ENCODE measurements at places on chromosomes 5 and 9. TPM values are rescaled to one million over a fixed set of nuclear protein-coding genes. Genes with fewer than 3 reads are reported as not detected.
A peak's percentile ranks its signal among the peaks of the same experiment; 100 is the strongest.

Gene PIP5K1B
- 19.3 TPM for total RNA-seq

Gene ARHGEF39
- 18.4 TPM for total RNA-seq

Gene IL5
- total RNA-seq = not detected

Gene DNAI1
- total RNA-seq = not detected

Gene MFAP3
- 34.1 TPM for total RNA-seq

Gene GPR150
- total RNA-seq = 0.18 TPM

Gene TAF11L5
- not detected for total RNA-seq

Gene TICAM2
- total RNA-seq = 4.6 TPM

Gene S1PR3
- 68.2 TPM for total RNA-seq

Gene ATOSB
- total RNA-seq = 20.4 TPM

Gene ZDHHC11
- 3.1 TPM for total RNA-seq

Gene PRELID2
- 5.1 TPM for total RNA-seq

Gene SLCO6A1
- not detected for total RNA-seq

Gene SLC2A8
- total RNA-seq = 121 TPM

DNA sequence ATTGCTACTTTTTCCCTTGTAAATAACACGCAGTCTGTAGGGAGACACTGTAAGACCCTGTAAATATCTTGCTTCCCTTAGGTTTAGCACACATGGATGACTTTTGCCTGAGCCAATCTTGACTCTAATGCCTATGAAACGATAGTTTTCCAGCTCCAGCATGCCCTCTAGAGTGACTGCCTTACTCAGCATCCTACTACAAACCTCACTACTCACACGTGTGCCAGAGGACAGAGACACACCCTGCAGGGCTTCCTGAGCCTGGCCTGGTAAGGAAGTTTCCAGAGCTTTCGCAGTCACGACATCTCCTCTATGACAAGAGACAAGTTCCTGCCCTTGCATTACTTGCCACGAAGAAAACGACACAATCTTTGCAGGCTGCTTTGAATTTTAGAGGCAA, 138.1 kb downstream of the ATPSCKMT start:
- no peaks in the 10 kb centered on the region for H3K27me3 ChIP-seq
- DNase-seq = no peak
- H3K27ac ChIP-seq = no peak overlapping the region
- no peak overlapping the region for H3K4me3 ChIP-seq

DNA sequence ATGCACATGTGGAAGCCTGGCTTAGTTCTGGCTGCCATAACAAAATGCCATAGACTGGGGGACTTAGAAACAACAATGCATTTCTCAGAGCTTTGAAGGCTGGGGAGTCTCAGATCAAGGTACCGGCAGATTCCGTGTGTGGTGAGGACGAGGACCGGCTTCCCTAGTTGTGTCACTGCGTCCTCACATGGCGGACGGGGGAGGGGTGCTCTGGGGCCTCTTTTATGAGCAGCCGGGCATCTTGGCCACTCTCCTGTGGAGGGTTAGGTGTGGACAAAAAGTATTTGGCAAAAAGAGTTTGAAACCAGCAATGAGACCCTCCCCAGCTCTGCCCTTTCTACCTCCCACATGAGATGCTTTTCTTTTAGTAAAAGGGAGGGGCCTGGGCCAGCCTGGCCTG, 118.5 kb upstream of the LPCAT1 start:
- peaks cover 20% of the 10 kb centered on the region for H3K27me3 ChIP-seq
- no peaks in the 10 kb centered on the region for H3K36me3 ChIP-seq
- no peak overlapping the region for H3K27ac ChIP-seq
- H3K4me3 ChIP-seq = no peak overlapping the region
- H3K4me1 ChIP-seq = no peaks in the 10 kb centered on the region
- DNase-seq = no peak

- no peak overlapping the region for H3K27ac ChIP-seq
- DNase-seq = no peak
- H3K36me3 ChIP-seq = no peaks in the 10 kb centered on the region
Observed at GRCh38 chr5:116472274-116472673, 102.3 kb downstream of the SEMA6A start.

GRCh38 chr9:27462434-27462833, 61.7 kb upstream of the IFNK start:
- no peaks in the 10 kb centered on the region for H3K36me3 ChIP-seq
- DNase-seq = no peak
- no peak overlapping the region for H3K4me3 ChIP-seq
- H3K27ac ChIP-seq = no peak overlapping the region
- no peaks in the 10 kb centered on the region for H3K27me3 ChIP-seq
- peaks cover 6% of the 10 kb centered on the region for H3K4me1 ChIP-seq

DNA sequence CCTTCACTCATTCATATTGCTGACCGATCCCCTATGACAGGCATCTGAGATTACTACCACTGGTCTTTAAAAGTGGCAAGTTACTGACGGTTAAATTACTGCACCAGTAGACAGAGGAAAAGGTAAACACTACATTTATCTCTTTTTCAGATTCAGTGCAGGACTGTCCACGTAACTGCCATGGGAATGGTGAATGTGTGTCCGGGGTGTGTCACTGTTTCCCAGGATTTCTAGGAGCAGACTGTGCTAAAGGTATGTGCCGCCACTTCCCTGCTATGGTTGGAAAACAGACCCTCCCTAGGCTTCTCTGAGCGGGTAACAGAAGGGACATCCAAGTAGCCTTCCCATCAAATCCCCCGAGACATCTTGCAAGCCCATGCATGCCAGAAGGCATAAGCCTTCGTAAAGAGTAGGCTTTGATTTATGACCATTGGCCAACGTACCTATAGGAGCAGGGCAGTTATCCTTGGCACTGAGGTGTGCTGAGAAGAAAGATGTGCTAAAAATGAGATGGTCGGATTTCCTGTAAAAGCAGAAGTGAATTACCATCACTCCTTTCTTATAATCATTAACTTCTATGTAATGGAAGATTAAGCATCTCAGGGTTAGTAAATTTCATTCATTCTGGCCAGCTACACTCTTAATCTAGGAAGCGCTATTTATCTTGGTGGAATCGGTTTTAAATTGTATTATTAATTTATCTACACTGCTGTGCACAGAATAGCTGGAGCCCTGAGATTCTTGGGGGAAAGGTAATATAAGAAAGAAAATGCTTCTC, 193.4 kb upstream of the WWC1 start:
- no peak for DNase-seq
- H3K27ac ChIP-seq = no peak overlapping the region
- H3K36me3 ChIP-seq = no peaks in the 10 kb centered on the region
- no peak overlapping the region for H3K4me3 ChIP-seq

DNA sequence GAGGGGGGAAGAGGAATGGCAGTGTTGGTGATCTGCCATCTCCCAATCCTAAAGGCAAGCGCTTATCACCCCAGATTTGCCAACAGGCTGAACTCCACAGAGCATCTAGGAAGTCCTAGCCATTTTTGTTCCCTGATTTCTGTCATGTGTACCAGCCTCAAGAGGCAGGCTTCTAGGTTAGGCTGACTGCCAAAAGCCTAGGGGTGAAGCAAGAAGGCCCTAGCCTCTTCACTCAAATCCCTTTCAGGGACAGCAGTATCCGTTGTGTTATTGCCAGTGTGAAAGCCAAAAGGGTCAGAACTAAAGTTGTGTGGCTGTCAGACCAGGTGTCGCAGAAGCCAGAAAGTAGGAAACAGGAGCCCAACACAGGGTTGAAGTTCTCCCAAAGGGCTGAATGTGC, 14.7 kb downstream of the IGIP start:
- no peak overlapping the region for H3K4me3 ChIP-seq
- H3K4me1 ChIP-seq = peaks cover 13% of the 10 kb centered on the region
- H3K36me3 ChIP-seq = no peaks in the 10 kb centered on the region

GRCh38 chr5:181281984-181282316, 21.0 kb upstream of the TRIM52 start:
- no peak overlapping the region for H3K4me3 ChIP-seq
- H3K27ac ChIP-seq = no peak overlapping the region
- H3K27me3 ChIP-seq = no peaks in the 10 kb centered on the region
- H3K4me1 ChIP-seq = no peaks in the 10 kb centered on the region
- no peak for DNase-seq

DNA sequence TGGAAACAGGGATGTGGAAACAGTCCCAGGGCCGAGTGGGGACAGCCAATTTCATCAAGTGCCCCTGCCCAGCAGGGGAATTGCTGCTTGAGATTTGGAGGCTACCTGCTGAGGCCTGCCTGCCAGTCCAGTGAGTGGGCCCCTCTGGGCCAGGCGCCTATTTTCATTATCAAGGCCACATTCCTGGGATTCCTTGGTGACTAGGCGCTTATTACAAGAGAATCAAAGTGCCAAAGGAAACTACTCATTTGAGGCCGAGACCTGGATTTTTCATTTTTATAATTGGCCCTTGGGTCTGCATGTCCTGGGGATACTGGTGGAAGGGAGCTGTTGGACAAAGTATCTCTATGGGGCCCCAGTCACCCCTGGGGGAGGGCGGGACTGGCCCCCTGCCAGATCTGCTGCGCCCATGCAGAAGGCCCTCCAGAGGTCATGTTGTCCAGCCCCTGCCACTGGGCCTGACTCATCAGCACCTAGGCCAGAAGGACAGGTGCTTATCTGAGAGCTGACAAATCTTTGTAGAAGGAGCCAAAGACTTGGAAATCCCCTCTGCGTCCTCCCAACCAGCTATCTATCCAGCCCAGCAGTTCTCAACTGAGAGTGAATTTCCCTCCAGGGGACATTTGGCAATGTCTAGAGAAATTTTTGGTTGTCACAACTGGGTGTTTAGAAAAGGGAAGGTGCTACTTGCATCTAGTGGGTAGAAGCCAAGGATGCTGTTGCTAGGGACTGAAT, 45.6 kb downstream of the FOXI1 start:
- H3K27me3 ChIP-seq = no peaks in the 10 kb centered on the region
- no peaks in the 10 kb centered on the region for H3K36me3 ChIP-seq
- DNase-seq = peak; percentile 92
- peaks cover 10% of the 10 kb centered on the region for H3K4me1 ChIP-seq
- H3K27ac ChIP-seq = no peak overlapping the region

GRCh38 chr9:122228568-122229484, at the start of gene LHX6:
LHX6 (minus strand) TSS chr9:122228957; CDS start chr9:122228740, 217 bp downstream.
- H3K4me1 ChIP-seq = peaks cover 19% of the 10 kb centered on the region
- peak within 1 kb of the TSS; percentile 55 for H3K4me3 ChIP-seq
- no peaks in the 10 kb centered on the region for H3K36me3 ChIP-seq
- no peak within 1 kb of the TSS for H3K27ac ChIP-seq

GRCh38 chr9:133522073-133522910, 2.5 kb downstream of the MYMK start:
- H3K4me1 ChIP-seq = peaks cover 11% of the 10 kb centered on the region
- no peaks in the 10 kb centered on the region for H3K36me3 ChIP-seq

DNA sequence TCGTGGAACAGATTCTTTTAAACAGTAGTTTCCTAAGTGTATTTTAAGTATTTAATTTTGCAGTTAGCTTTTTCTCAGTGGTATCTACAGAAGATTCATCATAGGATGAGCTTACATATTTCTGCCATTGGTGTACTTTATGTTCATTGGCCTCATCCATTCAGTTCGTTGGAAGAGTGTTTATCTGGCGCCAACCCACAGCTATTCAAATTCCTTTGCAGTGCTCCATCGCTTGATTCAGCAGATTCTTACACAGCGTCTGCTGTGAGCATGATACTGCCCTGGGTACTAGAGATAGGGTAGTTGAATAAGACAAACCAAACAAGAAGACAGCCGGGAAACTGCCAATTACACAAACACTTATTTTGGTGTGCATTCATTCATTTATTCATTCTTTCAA, 55.1 kb downstream of the NUP214 start:
- H3K27ac ChIP-seq = no peak overlapping the region
- no peak overlapping the region for H3K4me3 ChIP-seq
- no peaks in the 10 kb centered on the region for H3K36me3 ChIP-seq
- no peaks in the 10 kb centered on the region for H3K4me1 ChIP-seq
- DNase-seq = no peak

DNA sequence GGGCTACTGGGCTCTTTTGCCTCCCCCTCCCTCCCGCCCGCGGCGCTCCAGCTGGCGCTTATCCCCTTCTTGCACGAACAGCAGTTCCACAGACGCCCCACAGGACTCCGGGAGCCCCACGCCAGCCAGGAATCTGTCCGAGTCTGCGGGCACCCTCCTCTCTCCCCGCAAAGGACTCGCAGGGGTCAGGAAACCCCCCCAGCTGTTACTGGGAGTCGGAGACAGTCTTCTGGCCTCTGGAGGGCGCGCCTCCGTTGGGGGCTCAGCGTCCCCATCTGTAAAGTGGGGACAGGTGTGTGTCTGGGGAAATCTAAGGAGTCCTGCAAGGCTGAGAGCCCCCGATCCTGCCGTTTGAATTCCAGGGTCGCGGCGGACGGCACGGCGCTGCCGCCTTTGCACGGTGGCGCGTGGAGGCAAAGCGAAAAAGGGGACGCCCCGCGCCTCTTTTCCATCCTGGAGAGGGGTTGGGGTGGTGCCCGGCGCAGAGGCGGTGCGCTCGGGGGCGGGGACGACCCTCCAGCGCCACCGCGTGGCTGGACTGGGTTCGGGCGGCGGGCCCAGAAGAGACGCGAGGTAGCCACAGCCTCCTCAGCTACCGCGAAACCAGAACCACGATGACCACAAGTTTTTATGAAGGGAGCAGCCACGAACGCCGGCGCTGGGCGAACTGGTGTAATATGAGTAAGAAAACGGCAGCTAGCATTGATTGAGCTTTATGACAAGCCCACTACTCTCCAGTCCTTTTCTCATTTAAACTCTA, 2.8 kb upstream of the CCIN start:
- H3K36me3 ChIP-seq = no peaks in the 10 kb centered on the region
- no peaks in the 10 kb centered on the region for H3K27me3 ChIP-seq
- peak; percentile 85 for DNase-seq
- no peak overlapping the region for H3K27ac ChIP-seq
- H3K4me3 ChIP-seq = peak overlapping the region; percentile 59
- peaks cover 21% of the 10 kb centered on the region for H3K4me1 ChIP-seq

- no peak for DNase-seq
- no peak overlapping the region for H3K27ac ChIP-seq
- no peaks in the 10 kb centered on the region for H3K36me3 ChIP-seq
- peaks cover 16% of the 10 kb centered on the region for H3K27me3 ChIP-seq
- no peak overlapping the region for H3K4me3 ChIP-seq
- H3K4me1 ChIP-seq = no peaks in the 10 kb centered on the region
Observed at GRCh38 chr5:115813719-115814118, 2.7 kb downstream of the CDO1 start.

Data from adrenal gland (tissue), 19 donors.